HepG2 (cell line): ENCODE measurements at places on chromosomes 7 and 10. TPM values are rescaled to one million over a fixed set of nuclear protein-coding genes. Genes with fewer than 3 reads are reported as not detected.

GRCh38 chr7:134548877-134549276 is at the start of gene AKR1B15:
AKR1B15 (plus strand) TSS chr7:134549110; CDS start chr7:134564620, 15,510 bp downstream.
- peaks cover 38% of the 10 kb centered on the region for H3K27me3 ChIP-seq
- no peak for DNase-seq
- no peaks in the 10 kb centered on the region for H3K36me3 ChIP-seq
- peaks cover 21% of the 10 kb centered on the region for H3K4me1 ChIP-seq
- H3K27ac ChIP-seq: no peak within 1 kb of the TSS
- H3K4me3 ChIP-seq: no peak within 1 kb of the TSS

DNA sequence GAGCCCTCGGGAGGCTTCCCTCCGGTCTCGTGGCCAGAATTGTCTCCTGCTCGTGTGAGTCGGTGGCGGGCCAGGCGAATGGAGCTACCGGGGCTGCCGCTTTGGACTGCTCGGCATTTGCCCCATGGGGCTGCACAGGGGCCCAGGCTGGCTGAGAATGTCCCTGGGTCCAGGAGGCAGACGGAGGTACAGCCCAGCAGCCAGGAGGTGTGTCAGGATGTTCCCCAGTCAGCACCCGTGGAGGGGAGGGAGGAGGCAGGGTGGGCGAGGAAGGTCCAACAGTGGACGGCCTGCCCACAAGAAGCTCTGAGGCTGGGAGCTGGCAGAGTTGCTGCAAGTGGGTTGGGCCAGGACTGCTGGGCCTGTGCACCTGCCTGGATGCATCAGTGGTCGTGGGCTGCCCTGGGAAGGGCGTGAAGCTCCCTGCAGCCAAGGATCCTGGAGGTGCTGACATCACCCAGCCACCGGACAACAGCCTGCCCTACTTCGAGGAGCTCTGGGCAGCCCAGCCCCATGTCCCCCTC is 46.4 kb downstream of the PDGFA start:
- no peak overlapping the region for H3K4me3 ChIP-seq
- 0 out of 2 replicates have a peak, but pooled peaks cover 1% of the 10 kb centered on the region for H3K27me3 ChIP-seq
- H3K4me1 ChIP-seq: peaks cover 60% of the 10 kb centered on the region
- no peak for DNase-seq
- no peak overlapping the region for H3K27ac ChIP-seq
- H3K36me3 ChIP-seq: no peaks in the 10 kb centered on the region

DNA sequence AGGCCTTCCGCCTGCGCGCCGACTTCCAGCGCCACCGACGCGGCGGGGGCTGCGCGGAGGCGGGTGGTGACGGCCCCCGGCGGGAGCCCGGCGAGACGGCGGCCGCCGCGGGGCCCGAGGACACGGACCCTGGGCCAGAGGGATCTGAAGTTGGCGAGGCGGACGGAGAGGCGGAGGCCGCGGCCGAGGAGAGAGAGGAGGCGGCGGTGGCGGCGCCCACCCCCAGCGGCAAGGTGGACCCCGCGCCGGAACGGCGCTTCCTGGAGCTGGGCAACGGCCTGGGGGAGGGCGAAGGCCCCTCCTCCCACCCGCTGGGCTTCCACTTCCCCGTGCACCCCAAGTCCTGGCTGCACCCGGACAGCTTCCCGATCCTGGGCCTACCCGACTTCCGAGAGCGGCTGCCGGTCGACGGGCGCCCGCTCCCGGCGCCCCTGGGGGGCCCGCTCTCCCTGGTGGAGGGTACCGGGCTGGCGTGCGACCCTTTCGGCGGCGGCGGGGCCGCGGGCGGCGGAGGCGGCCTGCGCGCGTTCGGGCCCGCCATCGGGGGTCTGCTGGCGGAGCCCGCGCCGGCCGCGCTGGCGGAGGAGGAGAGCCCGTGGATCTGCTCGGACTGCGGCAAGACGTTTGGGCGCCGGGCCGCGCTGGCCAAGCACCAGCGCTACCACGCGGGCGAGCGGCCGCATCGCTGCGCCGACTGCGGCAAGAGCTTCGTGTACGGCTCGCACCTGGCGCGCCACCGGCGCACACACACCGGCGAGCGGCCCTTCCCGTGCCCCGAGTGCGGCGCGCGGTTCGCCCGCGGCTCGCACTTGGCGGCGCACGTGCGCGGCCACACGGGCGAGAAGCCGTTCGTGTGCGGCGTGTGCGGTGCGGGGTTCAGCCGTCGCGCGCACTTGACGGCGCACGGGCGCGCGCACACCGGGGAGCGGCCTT is 16.2 kb downstream of the ZNF316 start:
- no peak overlapping the region for H3K4me3 ChIP-seq
- peaks cover 5% of the 10 kb centered on the region; the same call in 1 of the 2 replicates for H3K36me3 ChIP-seq
- no peak for DNase-seq
- no peaks in the 10 kb centered on the region for H3K27me3 ChIP-seq
- H3K4me1 ChIP-seq: peaks cover under 1% of the 10 kb centered on the region; the same call in 1 of the 2 replicates

- no peak for DNase-seq
- H3K36me3 ChIP-seq: no peaks in the 10 kb centered on the region
- no peak overlapping the region for H3K4me3 ChIP-seq
- H3K27me3 ChIP-seq: no peaks in the 10 kb centered on the region
Observed at GRCh38 chr10:62907470-62908212, 91.5 kb upstream of the EGR2 start.

Gene SFXN4
- polyA plus RNA-seq: 44.6 and 47.7 TPM in 2 replicates
